ENCODE measurements at places on chromosomes 11 and 22.

- no peak for DNase-seq
These were observed 27.8 kb downstream of the WEE1 start for GRCh38 chr11:9601037-9601875.

DNA sequence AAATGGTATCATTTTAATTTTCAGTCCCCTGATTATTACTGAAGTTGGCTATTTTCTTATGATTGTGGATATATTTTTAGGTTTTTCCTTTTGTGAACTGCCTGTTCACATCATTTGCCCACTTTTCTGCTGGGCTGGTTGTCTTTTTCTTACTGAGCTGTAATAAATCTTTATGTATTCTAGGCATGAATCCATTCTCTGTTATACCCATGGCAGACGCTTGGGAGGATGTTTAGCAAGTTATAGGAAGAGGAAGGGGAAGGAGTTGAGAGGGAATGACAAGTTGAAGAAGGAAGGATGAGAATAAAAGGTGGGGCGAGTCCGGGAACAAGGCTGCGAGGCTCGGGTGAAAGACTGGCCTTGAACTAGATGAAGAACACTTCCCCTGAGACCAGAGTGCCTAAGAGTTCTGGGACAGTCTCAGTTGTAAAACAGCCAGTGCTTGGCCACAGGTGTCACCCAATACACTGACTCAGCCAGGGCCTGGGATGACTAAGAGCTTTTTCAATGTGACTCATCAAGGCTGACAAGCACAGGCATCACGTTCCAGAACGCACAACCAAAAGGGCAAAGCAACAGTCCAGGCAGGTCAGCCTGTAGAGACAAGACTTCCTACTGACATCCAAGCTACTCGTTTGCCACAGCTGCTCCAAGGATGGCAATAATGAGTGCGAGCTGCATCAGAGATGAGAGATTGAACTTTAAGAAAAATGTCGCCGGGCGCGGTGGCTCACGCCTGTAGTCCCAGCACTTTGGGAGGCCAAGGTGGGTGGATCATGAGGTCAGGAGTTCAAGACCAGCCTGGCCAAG is 35.2 kb downstream of the LRFN4 start:
- no peak for DNase-seq

DNA sequence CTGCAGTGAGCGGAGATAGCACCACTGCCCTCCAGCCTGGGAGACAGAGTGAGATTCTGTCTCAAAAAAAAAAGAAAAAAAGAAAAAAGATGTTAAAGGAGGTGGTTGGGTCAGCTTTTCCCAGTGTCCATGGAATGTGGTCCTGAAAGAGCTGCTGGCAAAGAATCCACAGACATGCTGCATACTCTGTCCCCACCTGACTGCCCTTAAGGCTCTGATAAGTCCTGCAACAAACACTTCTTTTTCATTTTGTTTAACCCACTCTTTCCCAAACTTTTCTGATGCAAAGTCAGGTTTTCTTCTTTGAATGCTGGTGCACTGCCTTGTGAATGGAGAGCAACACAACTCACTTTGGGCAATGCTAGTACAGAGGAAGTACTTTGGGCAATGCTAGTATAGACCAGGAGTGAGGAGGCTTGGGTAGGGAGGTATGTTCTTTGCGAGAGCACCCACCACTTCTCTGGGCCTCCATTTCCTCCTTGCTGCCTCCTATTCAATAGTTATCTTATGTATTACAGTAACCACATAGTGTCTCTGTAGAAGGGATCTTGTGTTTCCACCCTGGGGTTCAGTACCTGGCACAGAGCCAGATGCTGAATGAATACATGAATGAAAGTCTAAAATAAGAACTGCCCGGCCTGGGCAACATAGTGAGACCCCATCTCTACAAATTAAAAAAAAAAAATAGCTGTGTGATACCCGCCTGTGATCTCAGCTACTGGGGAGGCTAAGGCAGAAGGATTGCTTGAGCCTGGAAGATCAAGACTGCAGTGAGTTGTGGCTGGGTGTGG is 18.9 kb downstream of the LIF start:
- DNase-seq: no peak

DNA sequence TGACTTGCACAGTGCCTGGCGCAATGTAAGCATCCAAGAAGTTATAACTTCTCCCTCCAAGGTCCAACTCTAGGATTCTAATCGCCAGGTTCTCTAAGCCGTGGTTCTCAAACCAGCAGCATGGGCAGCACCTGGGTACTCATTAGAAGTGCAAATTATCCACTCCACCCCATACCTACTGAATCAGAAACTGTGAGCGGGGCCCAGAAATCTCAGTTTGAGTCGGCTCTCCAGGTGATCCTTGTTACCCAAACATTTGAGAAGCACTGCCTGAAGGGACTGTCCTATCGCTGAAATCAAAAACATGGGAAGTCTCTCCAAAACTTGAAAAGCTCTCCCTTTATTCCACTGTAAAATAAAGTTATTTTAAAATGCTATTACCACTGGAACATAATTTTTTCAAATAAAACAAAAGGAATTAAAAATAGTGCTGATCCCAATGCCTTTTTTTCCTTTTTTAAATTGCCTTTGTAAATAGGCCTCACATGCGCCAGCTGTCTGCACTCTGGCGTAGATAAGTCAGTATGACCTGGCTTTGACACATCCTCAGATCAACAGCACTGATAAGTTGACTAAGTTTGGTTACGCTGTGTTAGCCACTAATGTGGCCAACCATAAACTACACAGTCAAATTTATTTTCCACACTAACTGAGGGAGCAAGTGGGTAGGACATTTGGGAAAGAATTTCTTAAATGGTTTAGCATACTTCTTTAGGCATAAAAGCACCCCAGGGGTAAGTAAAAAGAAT is 8.4 kb upstream of the CTR9 start:
- DNase-seq: no peak

DNA sequence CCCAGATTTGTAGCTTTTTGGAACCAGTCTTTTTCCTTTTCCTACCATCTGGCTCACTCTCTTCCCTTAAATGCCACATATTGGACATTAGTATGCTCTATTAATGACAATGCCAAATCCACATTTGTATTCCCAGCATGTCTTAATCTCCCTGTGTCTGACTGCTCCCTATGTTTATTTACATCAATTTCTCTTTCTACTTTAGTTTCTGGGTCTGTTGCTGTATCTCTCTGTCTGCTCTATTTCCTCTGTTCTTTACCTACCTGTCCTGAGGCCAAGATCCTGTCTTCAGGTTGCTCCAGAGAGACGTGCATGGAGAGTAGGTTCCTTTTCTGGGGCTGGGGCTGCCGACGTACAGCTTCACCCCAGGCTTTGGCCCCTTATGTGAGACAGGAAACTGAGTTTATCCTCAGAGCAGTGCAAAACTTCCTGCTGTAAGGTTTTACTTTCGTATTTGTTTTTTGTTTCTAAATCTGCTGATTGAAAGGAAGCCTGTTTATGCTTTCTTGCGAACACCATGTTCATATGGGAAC is 25.6 kb downstream of the OR2AG2 start:
- DNase-seq: no peak

DNA sequence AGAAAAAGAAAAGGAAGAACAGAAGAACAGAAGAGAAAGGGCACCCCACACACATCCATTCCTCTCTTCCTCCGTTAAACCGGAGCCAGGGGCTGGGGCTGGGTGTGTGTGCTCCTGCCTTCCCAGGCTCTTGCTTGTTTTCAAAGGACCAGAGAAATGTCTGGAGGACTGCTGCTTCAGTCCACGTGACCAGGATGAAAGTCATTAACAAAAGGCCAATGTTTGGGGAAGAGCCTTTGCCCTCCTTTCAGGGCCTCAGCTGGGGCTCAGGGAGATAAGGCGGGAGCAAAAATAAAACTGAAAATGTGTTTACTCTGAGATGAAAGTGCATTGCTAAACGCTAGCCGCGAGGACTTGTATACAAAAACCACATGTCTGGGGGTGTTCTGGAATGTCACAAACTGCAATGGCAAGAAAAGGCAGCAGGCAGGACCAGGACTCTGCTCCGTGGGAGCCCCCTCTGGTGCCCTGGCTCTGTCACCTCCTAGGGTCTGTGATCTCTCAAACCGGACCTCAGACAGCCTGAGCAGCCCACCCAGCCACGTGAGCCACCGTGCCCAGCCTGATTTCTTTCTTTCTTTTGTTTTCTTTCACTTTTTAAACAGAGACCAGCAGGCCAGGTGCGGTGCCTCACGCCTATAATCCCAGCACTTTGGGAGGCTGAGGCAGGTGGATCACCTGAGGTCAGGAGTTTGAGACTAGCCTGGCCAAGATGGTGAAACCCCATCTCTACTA is 31.6 kb upstream of the MYH9 start:
- DNase-seq: no peak

DNA sequence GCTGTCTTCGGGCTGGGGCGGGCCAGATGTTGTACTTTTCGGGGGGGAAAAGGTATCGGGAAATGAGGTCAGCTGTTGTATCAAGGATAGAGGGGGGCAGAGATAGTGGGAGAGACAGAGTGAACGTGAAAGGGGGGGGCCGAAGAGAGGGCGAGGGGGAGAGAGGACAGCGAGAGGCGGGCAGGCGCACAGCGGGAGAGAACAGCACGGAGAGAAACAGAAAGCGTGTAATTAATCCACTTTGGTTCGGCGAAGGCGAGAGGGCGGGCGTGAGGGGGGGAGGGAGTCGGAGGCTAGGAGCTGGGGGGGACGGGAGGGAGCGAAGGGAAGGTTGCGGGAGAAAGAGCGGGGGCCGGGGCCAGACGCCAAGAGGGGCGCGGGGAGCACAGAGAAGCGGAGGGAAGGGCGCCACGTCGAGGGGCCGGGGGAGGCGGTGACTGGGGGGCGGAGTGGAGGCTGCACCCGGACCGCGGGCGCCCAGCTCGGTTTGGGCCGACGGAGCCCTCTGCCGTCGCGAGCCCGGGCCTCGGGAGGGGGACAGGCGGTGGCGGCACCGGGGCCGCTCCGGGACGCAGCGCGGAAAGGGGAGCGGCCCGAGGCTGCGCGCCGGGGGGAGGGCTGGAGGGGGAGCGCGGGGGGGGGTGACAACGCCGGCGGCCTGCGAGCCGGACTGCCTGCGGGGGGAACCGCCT is 612 bp downstream of the IGF2 start:
- no peak for DNase-seq

DNA sequence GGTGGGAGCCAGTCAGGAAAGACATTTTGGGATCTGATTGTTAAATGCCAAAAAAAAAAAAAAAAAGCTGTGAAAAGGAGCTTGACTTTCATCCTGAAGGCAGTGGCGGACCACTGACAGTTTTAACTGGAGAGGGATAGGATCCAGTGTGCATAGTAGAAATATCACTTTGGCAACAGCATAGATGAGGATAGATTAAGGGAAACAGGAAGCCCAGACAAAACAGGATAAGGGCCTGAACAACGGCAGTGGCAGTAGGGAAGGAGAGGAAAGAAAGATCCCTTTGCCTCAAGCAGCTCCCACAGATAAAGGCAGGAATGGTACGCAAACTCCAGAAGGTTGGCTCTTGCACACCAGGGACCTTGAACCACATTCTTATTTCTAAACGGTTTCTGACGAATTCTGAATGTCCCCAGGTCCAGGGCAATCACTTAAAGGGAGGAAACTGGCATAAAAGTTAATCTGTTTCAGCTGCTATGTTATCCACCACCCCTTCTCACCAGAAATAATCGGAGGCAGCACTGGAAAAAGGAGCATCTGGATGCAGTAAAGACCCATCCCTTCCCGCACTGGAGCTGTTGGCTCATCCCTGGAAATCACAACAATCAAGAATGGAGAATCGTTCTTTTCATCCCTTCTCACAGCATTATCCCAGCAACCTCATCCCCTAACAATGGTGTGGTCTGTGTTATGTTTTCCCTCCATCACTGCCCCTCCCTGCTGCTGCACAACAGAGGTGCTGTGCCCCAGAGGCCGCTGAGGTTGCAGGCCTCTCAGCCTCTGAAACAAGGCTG is 99.1 kb downstream of the GAB2 start:
- peak; percentile 1 for DNase-seq

GRCh38 chr11:125253795-125254525 is 89.4 kb downstream of the PKNOX2 start:
- no peak for DNase-seq

DNA sequence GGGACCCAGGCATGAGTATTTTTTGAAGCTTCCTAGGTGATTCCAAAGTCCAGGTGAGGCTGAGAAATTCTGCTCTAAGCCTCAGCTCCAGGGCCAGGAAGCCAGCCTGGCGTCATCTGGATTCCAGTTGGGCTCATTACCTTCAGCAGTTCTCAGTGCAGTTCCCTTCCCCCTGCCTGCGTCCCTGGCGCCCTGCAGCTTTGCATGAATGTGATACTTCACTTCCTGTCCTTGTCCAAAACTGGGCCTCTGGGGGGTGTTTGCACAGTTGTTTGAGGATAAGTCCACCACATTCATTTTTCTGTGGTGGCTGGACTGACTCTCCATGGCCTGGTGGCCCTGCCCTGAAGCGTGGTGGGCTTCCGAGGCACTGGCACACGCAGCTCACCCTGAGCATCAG is 98.1 kb downstream of the TENM4 start:
- DNase-seq: no peak

GRCh38 chr22:37121887-37122591 is 12.5 kb upstream of the TMPRSS6 start:
- DNase-seq: no peak

DNA sequence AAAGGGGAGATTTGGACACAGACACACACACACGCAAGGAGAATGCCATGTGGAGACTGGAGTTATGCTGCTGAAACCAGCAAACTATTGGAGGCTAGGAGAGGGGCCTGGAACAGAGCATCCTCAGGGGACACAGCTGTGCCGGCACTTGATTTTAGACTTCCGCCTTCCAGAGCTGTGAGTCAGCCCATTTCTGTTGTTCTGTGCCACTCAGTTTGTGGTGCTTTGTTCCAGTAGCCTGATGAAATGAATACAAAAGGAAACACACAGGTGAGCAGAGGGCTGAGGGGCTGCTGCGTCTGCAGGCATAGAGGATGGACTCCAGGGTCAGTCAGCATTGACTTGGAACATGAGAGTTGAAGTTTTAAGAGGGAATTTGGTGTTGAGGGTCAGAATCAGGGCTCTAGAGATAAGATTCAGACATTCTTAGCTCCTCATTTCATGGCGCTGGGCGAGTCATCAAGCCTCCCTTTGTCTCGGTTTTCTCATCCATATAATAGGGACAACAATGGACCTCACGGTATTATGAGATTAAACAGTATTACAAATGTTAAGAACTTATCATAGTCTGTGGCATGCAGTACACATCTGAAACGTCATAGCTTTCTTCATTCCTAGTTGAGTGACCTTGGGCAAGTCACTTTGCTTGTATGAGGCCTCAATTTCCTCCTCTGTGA is 191.0 kb downstream of the MIAT start:
- no peak for DNase-seq

DNA sequence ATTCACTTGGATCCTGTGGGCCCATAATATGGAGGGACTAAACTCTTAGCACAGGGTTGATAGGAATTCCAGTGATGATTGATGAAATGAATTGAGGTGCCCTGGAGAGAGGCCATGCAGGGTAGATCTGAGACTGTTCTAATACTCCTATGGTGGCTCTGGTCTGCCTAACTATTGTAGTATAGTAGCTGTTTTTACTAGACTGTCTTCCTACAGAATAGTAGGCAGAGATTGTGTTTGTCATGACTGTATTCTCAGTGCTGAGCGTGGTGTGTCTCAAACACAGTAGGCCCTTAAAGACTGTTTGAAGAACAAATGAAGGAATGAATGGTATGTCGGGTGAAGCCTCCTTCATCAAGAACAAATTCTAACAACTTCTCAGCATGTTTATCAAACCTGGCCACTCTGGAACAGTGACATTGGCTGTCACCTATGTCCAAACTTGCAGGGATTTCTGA is 107.0 kb upstream of the SESN3 start:
- peak; percentile 20 for DNase-seq

- DNase-seq: no peak
These were observed 7.4 kb upstream of the PELI3 start for GRCh38 chr11:66459138-66459778.
